CD4-positive, alpha-beta memory T cell (primary cell): ENCODE measurements at places on chromosomes 7 and 10.

- no peak for DNase-seq
Observed at GRCh38 chr7:85065306-85065705, 121.5 kb downstream of the SEMA3D start.

GRCh38 chr10:102395400-102396316 is at the start of gene NFKB2:
TSS of gene NFKB2 (plus strand) at chr10:102395705. CDS start at chr10:102395960, 255 bp downstream.
- peak; percentile 94 for DNase-seq

GRCh38 chr7:5629941-5630340 is 151.5 kb downstream of the RNF216 start:
- DNase-seq, result no peak

DNA sequence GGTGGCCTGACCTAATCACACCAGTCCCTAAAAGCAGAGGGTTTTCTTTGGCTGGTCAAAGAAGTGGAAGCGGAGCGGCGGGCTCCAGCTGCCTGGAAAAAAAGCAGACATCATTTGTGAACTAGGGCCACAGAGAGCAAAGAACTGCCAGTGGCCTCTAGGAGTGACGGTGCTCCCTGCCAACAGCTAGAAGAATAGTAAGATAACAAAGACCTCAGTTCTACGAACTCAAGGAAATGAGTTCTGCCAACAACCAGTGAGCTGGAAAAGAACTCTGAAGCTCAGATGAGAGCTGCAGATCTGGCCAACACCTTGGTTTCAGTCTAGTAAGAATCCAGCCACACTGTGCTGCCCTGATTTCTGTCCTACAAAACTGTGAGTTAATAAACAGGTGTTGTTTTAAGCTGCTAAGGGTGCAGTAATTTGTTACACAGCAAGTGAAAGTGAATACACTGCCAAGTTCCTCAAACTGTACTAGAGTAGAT is 178.0 kb downstream of the SRPK2 start:
- DNase-seq, result no peak

GRCh38 chr7:2141651-2142050 is 91.1 kb downstream of the MAD1L1 start:
- DNase-seq, result no peak

DNA sequence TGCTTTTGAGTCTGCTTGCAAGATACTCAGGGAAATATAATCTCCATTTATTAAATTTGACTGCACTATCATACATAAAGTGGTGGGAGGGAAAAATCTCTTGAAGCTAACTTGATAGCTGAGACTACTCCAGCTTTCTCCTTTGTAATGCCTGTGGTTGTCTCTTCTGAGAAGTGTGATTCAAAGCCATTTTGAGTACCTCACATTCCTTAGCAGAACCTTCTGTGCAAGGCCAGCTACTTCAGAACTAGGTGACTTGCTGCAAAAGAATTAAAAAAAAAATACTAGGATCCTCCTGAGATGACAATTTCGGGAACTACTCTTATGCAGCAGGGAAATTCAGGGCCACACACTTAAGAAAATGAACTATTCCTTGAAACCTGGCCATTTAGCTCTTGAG is 294.8 kb downstream of the MDFIC start:
- no peak for DNase-seq

DNA sequence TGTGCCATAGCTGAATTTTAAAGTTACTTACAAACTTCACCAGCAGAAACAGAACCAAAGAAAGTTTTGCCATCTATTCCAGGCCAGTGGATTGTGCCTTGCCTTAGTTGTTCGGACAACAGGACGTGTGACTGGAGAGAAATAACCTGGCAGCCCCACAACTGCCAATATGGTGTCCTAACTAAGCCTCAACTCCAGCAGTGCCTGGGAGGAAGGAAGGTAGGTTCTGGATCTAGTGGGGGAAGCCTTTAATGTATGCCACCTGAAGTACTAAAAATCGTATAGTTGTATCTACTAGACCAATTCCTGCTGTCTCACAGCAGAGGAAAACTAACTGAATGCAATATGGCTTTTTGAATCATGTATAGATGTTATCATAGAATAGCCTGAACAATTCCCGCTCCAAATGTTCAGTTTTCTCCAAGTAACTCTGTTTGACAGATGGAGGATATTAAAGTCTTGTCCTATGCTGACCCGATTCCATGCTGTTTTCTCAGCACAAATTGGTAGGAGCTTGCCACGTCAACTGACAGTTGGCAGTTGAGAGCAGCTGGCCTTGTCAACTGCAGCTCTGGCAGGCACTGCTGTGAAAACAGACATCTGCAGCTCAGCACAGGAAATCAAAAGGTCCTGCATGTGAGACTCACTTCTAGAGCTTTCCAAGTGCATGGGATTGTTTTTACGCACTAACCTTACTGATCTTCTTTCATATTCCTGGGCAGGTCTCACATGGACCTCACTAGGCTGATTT is 84.5 kb upstream of the WNT16 start:
- no peak for DNase-seq

- DNase-seq, result no peak
Observed at GRCh38 chr7:39709768-39710311, 86.5 kb downstream of the RALA start.

DNA sequence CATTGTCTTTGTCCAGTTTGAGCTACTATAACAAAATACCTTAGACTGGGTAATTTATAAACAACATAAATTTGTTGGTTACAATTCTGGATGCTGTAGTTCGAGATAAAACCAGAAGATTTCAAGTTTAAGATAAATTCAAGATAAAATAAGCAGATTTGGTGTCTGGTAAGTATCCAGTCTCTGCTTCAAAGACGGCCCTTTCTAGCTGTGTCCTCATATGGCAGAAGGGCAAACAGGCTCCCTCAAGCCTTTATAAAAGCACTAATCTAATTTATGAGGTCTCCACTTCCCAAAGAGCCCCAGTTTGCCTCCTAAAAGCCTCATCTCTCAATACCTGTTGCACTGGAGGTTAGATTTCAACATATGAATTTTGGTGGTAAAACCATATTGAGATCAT is 31.1 kb upstream of the SGCE start:
- DNase-seq, result no peak

GRCh38 chr7:12524794-12525386 is 45.6 kb upstream of the SCIN start:
- peak; percentile 35 for DNase-seq

DNA sequence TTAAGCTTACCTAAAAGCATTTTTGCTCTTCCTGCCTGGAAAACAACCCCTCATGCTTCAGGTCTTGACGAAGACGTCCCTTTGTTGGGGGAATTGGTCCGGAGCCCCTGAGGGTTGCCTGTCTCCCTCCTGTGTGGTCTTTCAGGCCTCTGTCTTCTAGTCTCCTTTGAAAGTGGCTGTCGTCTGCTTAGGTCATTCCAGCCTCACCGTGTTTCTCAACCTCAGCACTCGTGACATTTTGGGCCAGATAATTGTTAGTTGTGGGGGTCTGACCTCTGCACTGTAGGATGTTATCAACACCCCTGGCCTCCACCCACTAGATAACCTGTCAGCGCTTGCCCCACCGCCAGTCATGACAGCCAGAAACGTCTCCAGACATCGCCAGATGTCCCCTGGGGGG is 219.1 kb downstream of the TCF7L2 start:
- no peak for DNase-seq

DNA sequence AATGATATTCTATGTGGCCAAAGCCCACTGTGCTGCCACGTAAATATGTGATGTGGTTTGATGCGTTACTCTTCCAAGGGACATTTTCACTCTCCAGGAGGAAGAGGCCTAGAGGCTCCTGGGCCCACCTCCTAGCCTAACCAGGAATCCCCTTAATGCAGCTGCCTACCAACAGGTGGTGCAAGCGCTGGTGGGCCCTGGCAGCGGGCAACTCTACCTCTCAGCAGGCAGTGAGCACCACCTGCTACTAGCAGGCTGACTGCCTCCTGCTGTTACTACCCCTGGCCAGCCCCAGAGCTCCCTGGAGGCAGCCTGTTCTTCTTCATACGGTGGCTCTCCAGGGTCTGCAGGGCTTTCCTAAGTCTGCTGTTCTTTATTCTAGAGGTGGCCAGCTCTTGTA is 62.8 kb downstream of the CDH23 start:
- DNase-seq, result no peak

GRCh38 chr10:101140950-101141615 is 10.0 kb downstream of the TLX1 start:
- no peak for DNase-seq

DNA sequence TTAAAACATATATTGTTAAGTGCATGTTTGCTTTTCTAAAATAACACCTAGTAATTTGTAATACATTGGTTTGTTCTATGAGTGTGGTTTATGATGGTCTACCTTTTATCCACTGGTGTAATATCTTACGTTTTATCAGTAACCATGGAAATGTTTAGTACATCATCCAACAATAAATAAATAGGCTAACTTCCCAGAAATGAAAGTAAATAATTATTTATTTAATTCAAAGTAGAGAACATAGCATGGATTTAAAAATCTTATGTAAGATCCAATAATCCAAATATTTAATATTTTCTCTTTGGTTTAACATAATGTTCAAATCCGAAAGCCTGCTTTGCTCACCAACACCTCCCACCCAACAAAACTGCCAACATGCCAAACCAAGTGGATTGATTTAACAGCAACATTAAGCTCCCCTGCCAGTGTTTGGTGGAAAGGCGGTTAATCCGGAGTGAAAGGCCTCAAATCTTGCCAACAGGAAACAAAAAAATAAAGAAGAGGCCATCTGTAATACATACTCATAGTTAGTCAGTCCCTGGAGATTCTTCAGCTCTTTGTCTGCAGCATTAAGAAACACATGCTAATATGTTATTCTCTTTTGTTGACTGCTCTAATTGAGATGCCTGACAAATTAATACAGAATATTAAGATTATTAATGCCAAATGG is 897.8 kb downstream of the CNTNAP2 start:
- no peak for DNase-seq

DNA sequence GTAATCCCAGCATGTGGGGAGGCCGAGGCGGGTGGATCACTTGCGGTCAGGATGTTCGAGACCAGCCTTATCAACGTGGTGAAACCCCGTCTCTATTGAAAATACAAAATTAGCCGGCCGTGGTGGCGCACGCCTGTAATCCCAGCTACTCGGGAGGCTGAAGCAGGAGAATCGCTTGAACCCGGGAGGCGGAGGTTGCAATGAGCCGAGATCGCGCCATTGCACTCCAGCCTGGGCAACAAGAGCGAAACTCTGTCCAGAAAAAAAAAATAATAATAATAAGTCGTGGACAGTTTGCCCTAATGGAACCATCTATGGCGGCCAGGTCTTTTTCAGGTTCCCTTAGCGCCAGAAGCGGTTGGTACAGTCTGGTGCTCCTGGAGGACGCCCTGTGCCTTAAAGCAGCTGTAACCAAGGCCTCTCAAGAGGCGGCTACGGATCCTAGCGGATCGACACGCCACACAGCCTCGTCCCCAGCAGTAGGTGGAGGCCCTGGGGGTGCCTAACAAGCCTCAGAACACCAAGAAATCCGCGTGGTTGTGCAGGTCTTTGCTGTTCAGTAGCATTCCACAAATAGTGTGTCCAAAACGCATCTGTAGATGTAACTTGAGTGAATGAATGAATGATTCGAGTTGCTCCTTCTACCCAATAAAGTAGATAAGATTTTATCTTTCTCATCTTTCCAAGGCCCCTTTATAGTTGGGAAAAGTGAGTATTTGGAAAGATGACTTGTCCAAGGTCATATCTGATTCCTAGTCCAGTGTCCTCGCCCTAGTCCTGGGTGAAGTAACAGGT is 982 bp downstream of the PGAM1 start:
- no peak for DNase-seq

GRCh38 chr10:59085054-59085453 is 91.4 kb upstream of the PHYHIPL start:
- DNase-seq, result no peak

- no peak for DNase-seq
Observed at GRCh38 chr7:86477343-86477935, 166.3 kb upstream of the GRM3 start.

DNA sequence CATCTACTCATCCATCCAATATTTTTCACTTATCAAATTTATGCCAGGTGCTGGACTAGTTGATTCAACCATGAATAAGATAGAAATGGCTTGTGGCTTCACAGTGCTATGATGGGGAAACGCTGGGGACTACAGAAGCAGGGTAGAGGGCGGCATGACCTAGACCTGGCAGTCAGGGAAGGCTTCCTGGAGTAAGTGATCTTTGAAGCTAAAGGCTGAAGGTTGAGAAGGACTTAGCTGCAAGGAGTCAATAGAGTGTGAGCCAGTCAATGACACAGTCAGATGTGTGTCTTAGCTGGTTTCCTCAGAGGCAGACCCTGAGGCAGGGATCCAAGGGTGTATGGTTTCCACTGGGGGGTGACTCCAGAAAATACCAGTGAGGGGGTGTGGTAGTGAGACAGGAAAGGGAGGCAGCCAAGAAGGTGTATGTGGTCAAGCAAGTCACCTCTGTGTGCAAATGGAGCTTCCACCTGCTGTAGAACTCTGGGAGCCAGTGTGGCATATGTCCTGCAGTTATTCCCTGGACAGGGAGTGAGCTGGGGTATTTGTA is 10.3 kb downstream of the PRF1 start:
- no peak for DNase-seq

DNA sequence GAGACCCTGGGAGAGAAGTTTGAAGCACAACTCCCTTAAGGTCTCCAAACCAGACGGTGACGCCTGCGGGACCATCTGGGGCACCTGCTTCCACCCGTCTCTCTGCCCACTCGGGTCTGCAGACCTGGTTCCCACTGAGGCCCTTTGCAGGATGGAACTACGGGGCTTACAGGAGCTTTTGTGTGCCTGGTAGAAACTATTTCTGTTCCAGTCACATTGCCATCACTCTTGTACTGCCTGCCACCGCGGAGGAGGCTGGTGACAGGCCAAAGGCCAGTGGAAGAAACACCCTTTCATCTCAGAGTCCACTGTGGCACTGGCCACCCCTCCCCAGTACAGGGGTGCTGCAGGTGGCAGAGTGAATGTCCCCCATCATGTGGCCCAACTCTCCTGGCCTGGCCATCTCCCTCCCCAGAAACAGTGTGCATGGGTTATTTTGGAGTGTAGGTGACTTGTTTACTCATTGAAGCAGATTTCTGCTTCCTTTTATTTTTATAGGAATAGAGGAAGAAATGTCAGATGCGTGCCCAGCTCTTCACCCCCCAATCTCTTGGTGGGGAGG is 10.8 kb downstream of the SERPINE1 start:
- no peak for DNase-seq

DNA sequence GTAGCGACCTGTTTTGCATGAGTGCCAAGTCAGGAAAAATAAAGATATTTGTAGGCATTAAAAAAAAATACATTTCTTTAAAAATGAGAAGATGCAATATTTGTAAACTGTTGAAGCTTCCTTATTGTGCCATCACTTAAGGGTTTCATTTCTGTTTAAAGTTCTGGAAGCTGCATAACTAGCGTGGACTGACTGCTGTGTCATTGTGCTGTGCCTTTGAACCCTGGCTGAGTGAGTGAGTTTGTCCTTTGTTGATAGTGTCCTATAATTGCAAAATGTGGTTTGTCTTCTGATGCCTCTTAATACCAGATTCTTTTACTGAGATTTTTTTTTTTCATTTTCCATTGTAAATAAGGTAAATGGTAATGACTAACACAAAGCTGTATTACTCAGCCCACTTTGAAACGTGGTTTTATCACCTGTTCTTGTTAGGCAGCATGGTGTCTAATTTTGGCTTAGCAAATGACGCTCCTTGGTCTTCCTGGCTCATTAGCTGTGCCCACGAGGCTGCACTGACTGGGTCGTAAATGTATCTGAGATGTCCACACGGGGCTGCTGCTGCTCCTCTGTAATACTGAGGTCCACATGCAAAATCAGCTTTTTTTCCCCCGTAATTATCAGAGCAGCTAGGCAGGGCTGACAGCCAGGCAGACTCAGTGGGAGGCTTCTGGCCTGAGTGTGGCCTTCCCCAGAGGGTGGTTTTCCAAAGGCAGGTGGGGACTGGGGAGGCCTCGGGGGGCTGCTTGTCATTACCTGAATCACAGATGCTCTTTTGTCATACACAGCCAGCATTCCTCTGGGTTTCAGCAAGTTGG is 14.8 kb downstream of the ZSCAN25 start:
- DNase-seq, result no peak
